ENCODE measurements at places on chromosomes 2 and 18. TPM values are rescaled to one million over a fixed set of nuclear protein-coding genes. Genes with fewer than 3 reads are reported as not detected.
A peak's percentile ranks its signal among the peaks of the same experiment; 100 is the strongest.

Gene CRYGC
- polyA plus RNA-seq = 0.23 TPM

Gene ALK
- not detected for polyA plus RNA-seq

Gene GPR45
- not detected for polyA plus RNA-seq

Gene HNMT
- polyA plus RNA-seq = 4.5 TPM

- DNase-seq = peak; percentile 57
These were observed 180.6 kb downstream of the ZNF407 start for GRCh38 chr18:74778191-74778847.

GRCh38 chr2:68742626-68743415 is 8.2 kb downstream of the ARHGAP25 start:
- DNase-seq = no peak

DNA sequence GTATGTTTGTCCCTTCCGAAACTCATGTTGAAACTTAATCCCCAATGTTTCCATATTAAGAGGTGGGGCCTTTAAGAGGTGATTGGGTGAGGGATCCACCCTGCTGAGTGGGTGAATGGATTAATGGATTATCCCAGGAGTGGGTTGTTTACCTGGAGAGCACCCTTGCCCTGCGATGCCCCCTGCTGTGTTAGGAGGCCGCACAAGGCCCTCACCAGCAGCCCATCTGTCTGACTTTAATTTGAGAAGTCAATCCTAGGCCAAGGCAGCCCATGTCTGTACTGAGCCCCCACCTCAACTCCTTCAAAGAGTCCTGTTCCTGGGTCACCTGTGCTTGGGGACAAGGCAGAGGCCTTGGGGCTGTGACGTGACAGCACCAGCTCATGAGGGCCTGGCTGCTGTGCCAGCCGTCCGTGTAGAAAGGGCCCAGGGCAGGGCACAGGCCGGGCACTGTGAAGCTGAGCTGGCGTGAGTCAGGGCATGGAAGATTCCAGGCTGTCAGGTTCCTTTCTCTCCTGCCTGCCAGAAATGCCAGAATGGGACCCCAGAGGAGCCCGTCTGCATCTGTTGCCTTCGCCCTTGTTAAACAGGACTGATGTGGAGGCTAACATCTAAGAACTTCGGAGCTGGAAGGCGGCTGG is 21.3 kb upstream of the TAF1B start:
- DNase-seq = no peak

DNA sequence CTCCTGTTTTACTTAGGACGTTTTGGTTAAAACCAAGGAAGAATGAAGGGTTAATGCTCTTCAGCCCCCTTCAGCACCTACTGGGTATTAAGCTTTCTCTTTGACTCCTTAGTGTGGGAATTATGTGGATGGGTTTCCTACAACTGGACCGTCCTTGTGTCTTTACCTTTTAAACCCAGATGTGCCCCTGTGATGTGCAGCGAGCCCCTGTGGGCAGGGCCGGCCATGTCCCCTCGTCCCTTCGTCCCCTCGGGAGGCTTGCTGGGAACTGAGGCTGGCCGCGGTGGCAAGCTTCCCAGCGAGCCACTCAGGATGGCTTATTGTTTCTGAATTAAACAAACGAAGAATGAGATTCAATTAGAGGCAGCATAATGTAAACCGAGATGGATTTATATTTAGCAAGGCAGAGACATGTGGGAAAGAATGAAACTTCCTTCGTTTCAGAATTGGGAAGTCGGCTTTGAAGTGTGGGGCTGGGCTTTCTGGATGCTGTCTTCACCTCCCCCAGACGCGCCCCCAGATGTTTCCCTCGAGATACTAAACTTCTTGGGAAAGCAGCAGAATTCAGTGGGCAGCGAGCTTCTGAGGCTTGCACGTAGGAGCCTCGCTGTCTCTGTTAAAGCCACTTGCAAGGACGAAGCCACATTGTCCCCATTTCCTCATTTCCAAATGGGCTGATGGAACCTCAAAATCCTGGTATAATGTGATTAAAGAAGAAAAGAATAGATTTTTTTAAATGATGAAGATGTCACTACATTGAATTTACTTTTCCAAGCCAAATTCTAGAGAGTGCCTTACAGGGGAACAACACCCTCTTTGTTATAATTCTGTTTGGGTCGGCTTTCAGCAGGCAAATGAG is 146.0 kb downstream of the VAPA start:
- no peak for DNase-seq

GRCh38 chr2:234091883-234092282 is 41.4 kb downstream of the SPP2 start:
- DNase-seq = peak; percentile 31

GRCh38 chr2:241728627-241729026 is 5.8 kb upstream of the D2HGDH start:
- DNase-seq = no peak

DNA sequence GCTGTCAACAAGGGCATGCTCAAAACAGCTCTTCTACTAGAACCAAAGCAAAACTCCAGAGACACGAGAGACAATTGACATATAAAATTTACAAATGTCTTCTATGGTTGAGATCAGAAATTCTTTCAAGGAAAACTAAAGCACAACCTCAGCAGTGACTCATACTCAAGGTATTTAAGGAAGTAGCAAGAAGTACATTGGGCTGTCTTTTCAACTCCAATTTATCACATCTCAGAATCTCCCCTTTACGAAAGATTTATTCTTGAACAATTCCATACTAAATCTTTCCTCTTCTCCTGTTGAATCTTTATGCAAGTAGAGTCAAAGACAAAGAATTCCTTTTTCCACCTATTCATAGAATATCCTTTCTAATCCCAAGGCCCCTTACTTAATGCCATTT is 324.0 kb downstream of the IRS1 start:
- DNase-seq = peak; percentile 63

- peak; percentile 19 for DNase-seq
These were observed 229.1 kb downstream of the RTP5 start for GRCh38 chr2:242098445-242099128.

- DNase-seq = peak; percentile 40
These were observed 1.2 kb downstream of the SLC39A6 start for GRCh38 chr18:36127836-36128529.
